ENCODE measurements at places on chromosomes 3 and 15.
A peak's percentile ranks its signal among the peaks of the same experiment; 100 is the strongest.

DNA sequence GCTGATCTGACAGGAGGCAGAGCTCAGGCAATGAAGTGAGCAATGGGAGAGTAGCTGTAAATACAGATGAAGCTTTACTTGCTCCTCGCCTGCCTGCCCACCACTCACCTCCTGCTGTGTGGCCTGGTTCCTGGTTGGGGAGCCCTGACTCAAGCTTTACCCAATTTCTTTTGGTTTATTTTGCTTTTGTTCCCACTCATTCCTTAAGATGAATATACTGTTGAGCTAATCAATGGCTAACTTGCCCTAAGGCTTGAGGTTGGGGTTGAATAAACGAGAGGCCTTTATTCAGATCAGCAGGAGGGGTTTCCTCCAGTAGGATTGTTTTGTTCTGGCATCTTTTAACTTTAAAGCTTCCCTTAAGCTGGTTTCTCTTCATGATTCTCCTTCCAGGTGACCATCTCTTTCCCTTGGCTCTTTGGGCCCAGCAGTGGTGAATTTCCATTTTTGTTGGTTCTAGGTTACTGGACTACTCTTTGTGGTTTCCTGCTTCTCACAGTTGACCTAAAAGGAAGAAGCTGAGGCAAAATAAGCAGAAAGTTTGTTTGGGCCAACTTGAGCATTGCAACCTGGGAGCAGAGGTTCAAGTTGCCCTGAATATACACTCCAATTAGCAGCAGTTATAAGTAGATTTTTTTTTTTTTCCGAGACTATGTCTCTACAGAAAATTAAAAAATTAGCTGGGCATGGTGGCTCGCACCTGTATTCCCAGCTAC is 44.4 kb downstream of the STARD9 start:
- no peak for DNase-seq

DNA sequence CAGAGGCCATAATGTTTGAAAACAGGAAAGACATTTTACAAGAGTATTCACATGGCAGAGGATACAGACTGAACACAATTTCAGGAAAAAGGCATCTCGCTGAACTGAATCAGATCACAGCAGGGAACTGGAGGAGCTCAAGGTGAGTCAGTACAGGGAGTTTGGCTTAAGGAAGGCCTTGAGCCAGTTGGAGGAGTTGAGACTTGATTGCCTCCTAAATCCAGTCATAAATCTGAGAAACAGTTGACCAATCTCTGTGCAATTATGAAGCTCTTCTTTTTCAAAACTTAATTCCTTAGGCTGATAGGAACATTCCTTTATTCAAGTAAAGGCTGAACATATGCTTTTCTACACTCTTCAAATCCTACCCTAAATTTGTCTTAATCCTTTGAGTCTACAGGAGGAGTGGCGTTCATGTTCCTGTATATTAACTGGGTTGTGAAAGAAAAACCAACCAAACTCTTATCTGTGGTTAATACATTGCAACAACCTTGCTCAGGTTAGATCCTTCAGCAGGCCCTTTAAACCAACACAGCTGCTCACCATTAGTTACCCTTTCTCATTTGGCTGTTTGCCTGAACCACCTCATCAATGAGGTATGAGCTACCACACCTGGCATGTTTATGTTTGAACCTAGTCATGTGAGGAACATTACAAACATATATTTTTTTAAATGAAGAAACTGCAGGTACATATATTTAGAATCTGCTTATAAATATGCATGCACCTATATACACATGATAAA is 404.1 kb upstream of the ATP11B start:
- DNase-seq = peak; percentile 40

GRCh38 chr3:65666448-65667091 is 372.1 kb downstream of the MAGI1 start:
- no peak for DNase-seq

- no peak for DNase-seq
Measured at GRCh38 chr3:31436830-31437229, 95.9 kb upstream of the STT3B start.

GRCh38 chr3:67647390-67647878 is 7.0 kb downstream of the SUCLG2 start:
- no peak for DNase-seq

DNA sequence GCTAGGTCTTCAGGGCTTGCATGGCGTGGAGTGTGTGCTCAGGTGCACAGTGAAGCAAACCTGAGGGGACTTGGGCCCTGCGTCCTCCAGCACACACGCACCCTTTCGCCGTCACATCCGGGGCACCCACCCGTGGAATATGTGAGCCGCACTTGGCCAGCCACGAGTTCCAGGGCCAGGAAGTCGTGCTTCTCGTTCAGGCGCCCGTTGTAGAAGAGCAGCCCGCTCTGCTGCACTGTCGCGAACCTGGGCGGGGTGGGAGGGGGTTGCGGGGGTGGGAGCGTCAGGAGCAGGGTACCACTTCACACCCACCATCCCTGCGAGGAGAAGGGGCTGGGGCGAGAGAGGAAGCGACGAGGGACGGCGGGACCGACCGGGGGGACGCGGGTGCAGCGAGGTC is 7.1 kb downstream of the CELSR3 start:
- no peak for DNase-seq
